ENCODE measurements at places on chromosomes 12 and 14. TPM values are rescaled to one million over a fixed set of nuclear protein-coding genes. Genes with fewer than 3 reads are reported as not detected.

DNA sequence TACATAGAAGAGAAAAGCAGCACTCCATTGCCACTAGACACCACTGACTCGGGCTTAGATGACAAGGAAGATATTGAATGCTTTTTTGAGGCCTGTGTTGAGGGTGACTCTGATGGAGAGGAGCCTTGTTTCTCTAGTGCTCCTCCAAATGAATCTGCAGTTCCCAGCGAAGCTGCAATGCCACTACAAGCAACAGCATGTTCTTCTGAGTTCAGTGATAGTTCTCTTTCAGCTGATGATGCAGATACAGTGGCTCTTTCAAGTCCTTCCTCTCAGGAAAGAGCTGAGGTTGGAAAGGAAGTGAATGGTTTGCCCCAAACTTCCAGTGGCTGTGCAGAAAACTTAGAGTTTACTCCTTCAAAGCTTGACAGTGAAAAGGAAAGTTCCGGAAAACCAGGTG lies 114.5 kb upstream of the NPAS3 start:
- no peak for DNase-seq

DNA sequence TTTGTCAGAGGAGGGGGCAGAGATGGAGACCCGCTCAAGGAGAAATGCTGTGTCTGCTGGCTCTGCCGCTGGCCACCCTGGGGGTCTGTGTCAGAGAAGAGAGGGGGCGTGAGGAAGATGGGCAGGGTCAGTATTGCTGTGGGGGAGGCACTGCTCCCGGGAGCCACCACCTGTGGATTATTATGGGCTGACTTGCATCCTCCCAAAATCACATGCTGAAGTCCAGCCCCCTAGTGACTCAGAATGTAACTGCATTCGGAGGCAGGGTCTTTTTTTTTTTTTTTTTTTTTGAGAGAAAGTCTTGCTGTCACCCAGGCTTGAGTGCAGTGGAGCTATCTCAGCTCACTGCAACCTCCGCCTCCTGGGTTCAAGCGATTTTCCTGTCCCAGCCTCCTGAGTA lies 12.3 kb downstream of the ABCD4 start:
- peak; percentile 21 for DNase-seq

GRCh38 chr14:36495666-36496065 lies 24.4 kb downstream of the NKX2-1 start:
- no peak for DNase-seq

GRCh38 chr12:15883536-15883935 lies 1.3 kb downstream of the STRAP start:
- peak; percentile 25 for DNase-seq

GRCh38 chr14:57865403-57866198 lies at the start of gene SLC35F4:
Gene SLC35F4, minus strand, starts transcription at chr14:57866092.
- peak; percentile 33 for DNase-seq

- peak; percentile 18 for DNase-seq
Observed at GRCh38 chr12:2624543-2625288, 170.1 kb upstream of the FKBP4 start.

- peak; percentile 94 for DNase-seq
Observed at GRCh38 chr14:21557084-21557901, 22.6 kb downstream of the OR10G3 start.

GRCh38 chr12:93302331-93303229 lies 75.1 kb upstream of the NUDT4 start:
- DNase-seq, result no peak

Gene IPO4
- 32.0 TPM for total RNA-seq

Gene RIC8B
- total RNA-seq, result 13.9 TPM

Gene UNC79
- total RNA-seq, result 1.7 TPM

Measured in cardiac muscle cell (in vitro differentiated cells and primary cell).